ENCODE measurements at places on chromosomes 7 and 10.

DNA sequence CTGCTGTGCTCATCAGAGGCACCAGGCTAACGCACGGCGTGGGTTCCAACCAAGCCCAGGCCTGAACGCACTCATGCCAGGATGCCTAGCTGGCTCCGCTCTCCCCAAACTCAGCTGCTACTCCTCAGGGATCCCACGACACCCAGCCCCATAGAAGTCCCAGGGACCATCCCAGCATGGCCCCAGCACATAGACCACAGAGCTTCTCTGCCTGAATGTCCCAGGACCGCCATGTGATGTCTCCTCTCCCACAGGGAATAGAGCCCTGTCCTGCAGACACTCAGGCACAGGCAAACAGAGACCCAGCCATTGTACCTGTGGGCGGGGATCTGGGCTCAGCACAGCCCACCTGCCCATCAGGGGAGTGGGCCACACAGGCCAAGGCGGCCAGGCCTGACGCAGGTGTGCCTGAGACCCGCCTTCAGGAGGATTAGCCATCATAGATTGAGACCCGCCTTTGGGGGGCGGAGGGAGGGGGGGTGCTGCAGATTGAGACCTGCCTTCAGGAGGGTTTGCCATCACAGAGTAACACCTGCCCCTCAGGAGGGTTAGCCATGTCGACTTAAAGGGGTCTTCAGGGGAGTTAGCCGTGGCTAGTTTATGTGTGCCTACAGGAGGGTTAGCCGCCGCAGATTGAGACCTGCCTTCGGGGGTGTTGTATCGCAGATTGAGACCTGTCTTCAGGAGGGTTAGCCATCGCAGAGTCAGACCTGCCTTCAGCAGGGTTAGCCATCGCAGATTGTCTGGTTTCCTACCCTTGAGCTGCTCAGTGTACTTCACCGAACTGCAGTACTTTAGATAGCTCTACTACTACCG, 29.0 kb downstream of the RASGEF1A start:
- DNase-seq, result no peak

- no peak for DNase-seq
Observed at GRCh38 chr7:158384746-158385145, 202.9 kb downstream of the PTPRN2 start.

DNA sequence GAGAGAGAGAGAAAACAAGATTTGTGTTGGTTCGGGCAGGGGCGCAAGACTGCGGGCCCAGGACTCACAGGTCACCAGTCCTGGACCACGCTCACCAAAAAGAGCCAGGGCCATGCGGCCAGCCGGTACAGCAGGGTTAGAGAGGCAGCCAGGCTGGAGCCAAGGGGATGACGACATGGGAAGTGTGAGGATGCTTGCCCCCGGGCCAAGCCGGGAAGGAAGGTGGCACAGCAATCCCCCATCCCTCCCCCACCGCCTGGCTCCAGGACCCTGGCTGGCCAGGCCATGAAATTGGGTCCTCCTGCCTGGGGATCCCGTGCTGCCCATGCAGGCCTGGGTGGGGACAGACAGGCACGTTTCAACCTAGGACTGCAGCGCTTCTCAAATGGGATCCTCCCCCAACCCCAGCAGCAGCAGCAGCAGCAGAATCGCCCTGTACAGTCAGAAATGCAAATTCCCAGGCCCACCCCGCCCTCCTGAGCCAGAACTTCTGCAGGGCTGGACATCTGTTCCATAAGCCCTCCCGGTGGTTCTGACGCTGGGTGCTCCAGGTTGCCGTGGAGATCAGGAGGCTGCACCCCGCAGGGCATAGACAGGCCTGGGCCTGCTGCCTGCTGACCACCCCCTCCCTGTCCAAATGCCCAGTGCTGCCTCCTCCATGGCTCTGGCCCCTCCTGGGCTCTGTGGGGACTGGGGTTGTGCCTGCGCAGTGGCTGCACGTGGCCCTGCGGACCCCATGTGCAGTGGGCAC, 35.0 kb downstream of the YKT6 start:
- no peak for DNase-seq

- DNase-seq, result peak; percentile 95
Observed at GRCh38 chr10:112811741-112812551, 138.1 kb upstream of the TCF7L2 start.

DNA sequence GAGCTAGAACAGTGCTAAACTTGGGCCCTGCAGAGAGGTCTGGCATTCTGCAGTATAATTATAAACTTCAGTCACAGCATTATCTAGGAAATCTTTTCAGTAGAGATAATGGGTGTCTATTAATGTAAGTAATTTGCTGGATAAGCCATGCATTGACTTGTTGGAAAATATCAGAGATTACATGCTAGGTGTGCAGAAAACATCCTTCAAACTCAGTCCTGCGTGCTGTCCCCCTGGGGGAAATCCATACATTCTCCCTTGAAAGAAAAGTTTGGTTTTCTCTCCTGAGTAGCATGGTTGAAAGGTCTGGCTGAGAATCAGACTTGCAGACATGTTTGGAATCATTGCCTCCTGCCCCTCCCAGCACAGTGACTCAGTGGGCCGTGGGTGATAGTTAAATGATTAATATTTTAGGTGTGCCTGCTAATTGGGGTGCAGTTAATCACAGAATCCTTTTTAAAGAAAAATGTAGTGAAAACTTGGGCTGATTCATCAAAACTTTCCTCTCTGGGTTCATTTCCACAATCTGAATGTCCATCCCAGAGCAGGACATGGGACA, 13.9 kb upstream of the PRXL2A start:
- no peak for DNase-seq

DNA sequence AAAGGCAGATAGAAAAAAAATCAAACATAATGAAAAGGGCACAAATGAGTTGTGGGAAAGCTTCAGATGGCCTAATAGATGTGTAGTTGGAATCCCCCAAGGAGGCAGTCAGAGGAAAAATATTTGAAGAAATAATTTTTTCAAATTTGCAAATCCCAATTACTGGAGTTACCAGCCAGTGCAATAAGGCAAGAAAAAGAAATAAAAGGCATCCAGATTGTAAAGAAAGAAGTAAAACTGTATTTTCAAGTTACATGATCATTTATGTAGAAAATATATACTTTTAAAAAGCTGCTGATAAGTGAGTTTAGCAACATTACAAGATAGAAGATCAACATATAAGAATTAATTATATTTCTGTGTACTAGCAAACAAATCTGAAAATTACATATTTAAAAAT, 329.0 kb downstream of the SDK1 start:
- no peak for DNase-seq

GRCh38 chr10:91602449-91602848, 30.4 kb downstream of the PPP1R3C start:
- no peak for DNase-seq

DNA sequence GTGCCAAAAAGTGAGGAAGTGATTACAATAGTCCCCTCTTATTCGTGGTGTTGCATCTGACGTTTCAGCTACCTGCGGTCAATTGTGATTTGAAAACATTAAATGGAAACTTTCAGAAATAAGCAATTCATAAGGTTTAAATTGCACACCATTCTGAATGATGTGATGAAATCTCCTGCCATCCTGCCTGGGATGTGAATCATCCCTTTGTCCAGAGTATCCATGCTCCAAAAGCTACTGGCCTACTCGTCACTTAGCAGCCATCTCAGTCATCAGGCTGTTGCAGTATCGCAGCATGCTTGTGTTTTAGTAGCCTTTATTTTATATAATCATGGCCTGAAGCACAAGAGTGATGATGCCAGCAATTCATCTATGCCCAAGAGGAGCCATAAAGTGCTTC, 97.7 kb upstream of the CDCA7L start:
- no peak for DNase-seq

DNA sequence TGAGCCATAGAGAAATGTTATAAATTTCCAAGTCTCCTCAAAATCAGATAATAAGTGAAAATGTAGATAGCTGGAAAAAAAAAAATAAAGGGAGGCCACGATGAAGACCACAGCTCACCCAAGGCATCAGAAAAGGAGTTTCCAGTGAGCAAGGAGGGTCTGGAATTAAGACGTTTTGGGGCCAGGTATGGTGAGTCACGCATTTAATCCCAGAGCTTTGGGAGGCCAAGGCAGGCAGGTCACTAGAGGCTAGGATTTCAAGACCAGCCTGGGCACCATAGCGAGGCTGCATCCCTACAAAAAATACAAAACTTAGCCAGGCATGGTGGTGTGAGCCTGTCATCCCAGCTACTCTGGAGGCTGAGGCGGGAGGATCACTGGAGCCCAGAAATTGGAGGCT, 65.5 kb downstream of the ASB13 start:
- no peak for DNase-seq

- no peak for DNase-seq
Observed at GRCh38 chr10:97207131-97207530, 21.4 kb upstream of the SLIT1 start.

DNA sequence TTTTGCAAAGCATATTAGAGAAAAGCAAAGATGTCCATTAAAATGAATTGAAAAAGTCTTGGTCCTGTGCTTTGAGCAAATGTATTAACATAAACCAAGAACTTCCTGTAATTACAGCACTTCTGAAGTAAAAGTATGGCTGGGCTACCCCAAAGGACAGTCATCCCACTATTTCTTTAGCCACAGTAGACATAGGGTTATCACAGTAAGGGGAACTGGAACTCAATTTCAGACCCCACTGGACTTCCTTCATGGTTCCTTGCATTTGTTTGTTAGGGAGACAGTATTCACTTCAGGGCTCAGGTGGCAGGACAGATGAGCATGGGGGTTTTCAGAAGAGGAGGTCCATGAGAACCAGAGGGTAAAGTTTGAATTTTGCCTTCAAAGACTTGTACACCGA, 203.1 kb upstream of the PDE1C start:
- no peak for DNase-seq
